Fibroblast of the conjunctiva (primary cell): ENCODE measurements at places on chromosomes 16 and 17.
A peak's percentile ranks its signal among the peaks of the same experiment; 100 is the strongest.

DNA sequence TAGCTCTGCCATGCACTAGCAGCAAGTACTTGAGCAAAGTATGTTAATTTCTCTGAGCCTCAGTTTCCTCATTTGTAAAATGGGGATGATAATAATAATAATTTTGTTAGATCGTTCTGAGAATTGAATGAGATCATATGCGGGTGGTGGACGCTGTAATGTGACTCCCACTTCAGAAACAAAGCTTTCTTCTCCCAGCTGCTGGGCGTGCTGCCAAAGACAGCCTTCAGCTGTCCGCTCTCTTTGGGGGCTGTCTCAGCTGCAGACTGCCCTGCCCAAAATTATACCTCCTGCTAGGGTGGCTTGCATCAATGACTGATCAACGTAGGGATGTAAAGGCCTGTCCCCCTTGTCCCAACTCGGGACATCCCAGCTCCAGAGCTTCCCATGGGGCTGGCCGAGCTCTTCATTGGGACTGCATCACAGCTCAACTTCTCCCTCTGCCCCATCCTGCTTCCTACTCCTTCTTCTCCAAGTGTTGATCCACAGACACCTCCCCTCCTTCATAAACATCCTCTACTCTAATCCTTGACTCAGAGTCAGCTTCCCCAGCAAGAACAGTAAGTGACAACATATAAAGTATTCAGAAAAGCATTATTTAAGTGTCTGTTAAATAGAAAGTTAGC lies 30.7 kb upstream of the CDH5 start:
- peak; percentile 46 for DNase-seq

GRCh38 chr16:85546585-85547447 lies 66.3 kb upstream of the GSE1 start:
- no peak for DNase-seq

- DNase-seq = no peak
Measured at GRCh38 chr16:57245472-57246113, 534 bp downstream of the ARL2BP start.

- no peak for DNase-seq
Measured at GRCh38 chr16:4913774-4914525, 23.0 kb downstream of the PPL start.

DNA sequence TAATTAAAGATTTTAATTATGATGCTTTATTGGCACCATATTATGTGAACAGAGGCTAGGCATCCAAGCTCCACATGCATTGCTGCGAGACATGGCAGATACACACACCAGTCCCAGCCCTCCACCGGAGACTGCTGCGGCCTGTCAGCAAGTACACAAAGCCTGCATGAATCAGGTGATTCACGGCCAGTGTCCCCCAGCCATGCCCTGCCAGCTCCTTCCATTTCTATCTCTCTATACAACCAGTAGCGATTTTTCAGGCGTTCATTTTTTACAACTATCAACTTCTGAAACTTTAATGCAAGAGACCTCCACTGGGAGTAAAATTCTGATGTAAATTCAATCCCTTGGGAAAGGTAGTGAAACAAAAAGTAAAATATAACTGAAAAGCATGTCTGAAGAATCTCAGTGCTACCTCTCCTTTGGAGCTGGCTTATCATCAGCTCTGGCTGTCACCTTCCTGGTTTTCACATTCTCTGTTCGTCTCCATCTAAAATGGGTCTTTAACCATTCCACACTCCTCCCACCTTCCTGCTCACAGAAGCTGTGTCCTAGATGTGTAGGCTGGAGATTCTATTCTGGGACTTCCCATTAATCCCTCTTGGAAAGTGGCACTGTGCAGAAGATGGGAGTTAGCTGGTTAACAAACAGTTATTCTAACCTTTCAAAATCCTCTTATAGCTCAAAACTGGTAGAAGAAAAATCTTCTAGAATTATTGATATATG lies 32.2 kb downstream of the HS3ST3A1 start:
- no peak for DNase-seq

GRCh38 chr16:17343728-17344127 lies 127.0 kb downstream of the XYLT1 start:
- DNase-seq = no peak

DNA sequence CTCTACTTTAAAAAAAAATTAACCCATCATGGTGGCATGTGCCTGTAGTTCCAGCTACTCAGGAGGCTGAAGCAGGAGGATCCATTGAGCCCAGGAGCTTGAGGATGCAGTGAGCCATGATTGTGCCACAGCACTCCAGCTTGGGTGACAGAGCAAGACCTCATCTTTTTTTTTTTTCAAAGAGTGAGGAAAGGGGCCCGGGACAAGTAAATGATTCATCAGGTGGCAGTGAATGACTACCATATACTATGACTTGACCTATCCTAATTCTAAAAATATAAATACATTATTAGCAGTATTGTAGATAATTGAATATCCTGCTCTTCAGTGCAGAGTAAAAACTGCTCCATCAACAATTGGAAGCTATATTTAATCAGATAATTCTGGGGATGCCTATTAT lies 55.3 kb downstream of the CLUH start:
- DNase-seq = no peak

DNA sequence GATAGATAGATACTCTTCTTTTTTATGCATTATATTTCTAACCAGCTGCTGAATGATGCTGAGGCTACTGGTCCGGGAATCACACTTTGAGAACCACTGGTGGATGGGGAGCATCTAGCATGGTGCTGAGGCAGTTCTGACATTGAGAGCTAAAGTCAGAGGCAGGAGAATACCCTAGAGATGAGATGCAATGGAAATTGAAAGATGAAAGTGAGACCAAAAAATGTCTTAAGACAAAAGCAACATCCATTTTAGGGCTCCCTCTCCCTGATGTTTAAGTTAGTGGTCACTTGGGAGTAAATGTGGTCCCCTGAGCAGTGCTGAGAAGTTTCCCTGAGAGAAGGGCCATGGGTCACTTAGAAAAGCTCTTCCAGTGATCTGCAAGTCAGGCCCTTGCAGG lies 6.8 kb downstream of the PCTP start:
- no peak for DNase-seq

DNA sequence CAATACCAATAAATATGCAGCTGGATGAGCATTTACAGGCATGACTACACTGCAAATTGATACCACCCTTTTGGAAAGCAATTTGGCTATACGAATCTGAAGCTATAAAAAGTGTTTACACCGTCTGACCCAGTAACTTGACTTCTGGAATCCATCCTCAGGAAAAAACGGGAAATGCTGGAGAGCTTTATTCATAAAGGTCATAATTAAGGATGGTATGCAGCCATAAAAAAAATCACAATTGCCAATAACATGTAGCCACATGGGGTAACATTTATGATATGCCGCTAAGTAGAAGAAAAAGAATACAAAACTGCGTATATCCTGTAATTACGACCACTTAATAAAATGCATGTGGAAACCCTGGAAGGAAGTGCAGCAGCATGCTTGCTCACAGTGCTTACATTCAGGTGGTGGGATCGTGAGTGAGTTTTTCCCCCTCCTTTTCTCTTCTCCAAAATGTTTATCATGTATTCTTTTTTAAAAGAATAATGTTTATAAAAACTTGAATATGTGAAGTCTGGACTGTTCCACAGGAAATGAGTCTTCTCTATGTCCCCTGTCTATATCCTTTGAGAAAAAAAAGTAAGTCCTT lies 34.2 kb downstream of the COPRS start:
- no peak for DNase-seq

GRCh38 chr16:65297453-65297852 lies 175.6 kb upstream of the CDH11 start:
- DNase-seq = no peak

DNA sequence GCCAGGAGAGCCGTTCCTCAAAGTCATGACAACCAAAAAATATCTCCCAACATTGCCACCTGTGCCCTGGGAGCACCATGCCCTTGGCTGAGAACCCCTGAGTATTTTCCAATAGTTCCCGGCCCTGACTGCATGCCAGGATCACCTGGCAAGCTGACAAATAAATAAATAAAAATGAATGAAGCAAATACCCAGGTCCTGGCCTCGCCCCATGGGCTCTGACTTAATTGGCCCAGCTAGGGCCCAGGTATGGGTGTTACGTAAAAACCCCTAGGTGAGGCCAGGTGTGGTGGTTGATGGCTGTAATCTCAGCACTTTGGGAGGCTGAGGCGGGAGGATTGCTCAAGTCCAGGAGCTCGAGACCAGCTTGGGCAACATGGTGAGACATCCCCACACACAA lies 2.7 kb upstream of the C16orf74 start:
- DNase-seq = no peak

DNA sequence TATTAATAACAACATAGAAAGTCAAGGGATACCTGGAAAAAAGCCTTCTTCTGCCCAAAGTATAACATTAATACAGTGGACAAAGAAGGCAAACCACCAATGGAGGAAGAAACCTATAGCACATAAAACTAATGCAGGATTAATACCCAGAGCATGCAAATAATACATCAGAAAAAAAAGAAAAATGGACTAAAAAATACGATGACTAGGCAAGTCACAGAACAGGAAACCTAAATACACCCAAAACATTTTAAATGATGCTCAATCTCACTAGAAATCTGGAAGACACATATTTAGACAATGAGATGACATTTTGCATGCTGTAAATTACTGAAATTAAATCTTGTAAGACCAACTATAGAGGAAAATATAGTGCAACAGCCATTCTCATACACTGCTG lies 55.9 kb downstream of the MED13 start:
- no peak for DNase-seq

- DNase-seq = no peak
Measured at GRCh38 chr17:39635614-39636176, 1.2 kb upstream of the STARD3 start.

DNA sequence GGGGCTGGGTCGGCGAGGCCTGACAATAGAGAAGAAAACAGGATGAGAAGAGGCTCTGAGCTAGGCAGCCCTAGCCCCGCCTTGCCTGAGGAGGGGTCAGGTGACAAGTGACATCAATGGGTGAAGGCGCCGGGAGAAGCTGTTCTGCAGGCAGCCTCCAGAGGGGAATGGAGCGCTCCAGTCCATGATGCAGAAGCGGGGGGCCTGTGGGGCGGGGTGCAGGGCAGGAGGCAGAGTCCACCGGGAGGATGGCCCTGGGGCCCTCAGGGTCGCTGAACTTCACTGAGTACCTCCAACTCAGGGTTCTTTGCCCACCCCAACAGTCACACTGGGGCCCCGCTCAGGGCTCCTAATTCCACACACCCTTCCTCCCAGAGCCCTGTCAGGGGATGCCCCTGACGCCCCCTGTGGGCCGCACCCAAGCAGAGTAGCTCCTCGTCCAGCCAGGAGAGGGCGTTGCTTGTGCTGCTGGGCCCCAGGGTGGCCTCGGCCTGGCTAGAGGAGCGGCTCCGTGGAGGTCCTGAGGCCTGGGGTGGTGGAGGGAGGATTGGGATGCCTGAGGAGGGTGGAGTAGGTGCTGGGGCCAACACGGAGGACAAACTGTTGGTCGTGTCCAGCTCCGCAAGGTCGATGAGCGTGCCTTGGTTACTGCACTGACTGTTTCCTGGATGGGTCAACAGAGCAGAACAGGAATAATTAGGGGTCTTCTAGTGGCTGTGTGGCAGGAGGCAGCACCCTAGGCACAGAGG lies 20.8 kb downstream of the GGA3 start:
- DNase-seq = no peak

DNA sequence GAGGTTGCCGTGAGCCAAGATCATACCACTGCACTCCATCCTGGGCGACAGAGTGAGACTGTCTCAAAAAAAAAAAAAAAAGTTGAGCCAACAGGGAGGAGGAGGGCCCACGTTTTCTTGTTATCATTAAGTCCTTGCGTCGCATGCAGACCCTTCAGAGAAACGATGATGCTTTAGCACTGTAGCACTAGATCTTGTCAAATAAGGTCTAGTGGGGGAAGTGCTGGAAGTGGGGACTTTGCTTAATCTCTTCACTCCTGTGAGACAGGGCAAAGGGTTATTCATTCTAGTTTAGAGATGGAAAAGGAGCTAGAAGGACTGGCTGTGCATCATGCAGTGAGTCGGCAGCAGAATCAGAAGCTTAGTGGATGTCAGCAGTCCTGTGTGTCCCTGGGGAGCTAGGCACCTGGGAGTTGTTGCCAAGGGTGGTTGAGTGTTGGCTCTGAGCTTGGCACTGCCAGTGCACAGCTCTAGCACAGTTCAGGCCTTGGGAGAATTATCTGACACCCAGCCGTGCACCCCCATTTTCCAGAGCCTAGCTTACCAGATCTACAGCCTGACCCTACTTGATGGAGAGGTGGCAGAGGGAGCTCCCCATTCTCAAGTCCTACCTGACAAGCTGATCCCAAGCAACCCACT lies 33.4 kb upstream of the TBX2 start:
- DNase-seq = no peak

DNA sequence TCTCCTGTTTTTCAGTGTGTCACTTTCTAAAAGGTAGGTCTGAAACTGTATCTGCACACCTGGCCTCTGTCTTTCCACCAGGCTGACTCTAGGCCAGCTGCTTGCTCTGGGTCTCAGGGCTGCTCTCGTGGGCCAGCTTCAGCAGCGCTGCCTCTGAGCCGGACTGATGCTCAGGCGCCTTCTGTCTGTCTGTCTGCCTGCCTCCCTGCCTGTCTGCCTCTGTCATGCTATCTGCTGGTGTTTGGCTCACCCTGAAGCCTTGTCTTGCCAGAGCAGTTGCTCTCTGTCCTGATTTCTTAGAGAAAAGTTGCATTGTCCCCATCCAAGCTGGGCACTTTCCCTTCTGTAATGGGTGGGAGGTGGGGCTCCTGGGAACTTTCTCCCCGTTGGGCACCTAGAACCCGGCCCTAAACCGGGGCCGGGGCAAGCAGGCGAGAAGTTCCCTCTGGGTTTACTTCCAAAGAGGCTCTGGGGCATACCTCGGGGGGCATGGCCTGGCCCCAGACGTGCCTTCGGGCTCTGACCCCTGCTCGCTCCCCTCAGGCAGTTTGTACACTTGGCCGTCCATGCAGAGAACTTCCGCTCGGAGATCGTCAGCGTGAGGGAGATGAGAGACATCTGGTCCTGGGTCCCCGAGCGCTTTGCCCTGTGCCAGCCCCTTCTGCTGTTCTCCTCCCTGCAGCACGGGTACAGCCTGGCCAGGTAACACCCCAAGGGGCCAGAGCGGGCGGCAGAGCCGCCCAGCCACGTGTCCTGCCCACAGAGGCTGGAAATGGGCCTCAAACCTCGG lies 15.9 kb upstream of the ATP6V0C start:
- DNase-seq = no peak

DNA sequence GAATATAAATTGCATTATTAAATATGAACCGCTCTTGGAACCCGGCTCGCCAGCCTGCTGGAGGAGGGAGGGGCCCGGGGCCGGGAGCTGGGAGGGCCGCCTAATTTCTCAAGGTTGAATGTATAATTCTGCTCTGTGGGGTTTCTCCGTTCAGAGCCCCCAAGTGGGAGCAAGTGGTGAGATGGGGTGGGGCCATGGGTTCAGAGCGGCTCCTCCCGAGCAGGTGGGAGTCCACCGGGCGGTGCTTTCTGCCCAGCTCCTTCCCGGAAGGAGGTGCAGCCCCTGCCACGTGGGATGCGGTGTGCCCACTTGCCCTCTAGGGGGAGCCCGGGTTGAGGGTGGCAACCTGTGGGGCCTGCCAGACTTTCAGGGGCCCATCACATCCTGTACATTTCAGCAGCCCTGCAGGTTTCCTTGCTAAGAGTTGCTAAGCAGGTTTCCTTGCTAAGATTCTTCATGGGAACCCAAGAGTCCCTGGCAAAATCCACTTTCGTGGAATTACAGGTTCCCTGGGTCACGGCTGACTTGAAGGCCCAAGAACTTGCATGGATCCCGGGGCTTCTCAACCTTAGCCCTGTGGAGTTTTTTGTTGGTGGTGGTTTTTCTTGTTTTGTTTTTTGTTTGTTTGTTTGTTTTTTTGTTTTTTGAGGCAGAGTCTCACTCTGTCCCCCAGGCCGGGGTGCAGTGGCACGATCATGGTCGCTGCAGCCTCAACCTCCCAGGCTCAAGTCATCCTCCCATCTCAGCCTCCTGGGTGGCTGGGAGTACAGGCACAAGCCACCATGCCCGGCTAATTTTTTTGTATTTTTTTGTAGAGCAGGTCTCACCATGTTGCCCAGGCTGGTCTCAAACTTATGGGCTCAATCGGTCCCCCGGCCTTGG lies 196.7 kb upstream of the GSE1 start:
- DNase-seq = no peak
